ENCODE measurements at places on chromosomes 6 and 20.

GRCh38 chr6:118632359-118632758 lies 19.0 kb downstream of the CEP85L start:
- DNase-seq: no peak

DNA sequence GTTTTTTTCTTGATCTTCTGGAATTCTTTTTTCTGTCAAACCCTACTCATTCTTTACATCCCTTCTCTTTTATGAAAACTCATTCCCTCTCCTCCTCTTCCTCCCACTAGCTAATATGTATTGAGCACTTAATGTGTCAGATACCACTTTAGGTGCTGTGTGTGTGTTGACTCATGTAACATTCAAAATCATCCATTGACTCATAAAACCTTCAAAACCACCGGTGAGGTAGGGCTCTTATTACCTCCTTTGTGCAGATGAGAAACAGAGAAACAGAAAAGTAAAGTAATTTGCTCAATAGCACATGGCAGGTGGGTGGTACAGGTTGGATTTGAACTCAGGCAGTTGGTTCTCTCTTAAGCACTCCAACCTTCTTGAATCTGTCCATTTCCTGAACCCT lies 136.3 kb upstream of the NEDD9 start:
- no peak for DNase-seq

DNA sequence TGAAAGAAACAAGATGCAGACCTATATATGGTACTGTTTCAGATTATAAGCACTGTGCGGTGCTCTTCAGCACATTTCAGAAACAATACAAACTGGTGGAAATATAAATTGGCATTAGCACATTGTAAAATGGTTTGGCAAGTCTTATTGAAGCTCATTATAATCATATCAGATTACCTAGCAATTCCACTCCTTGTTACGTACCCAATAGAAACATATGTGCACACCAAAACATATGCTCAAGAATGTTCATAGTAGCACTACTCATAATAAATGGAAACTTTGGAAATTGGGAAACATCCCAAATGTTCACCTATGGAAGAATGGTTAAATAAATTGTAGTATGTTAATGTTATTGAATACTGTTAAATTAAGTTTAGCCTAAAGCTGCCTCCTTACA lies 54.9 kb upstream of the PLEKHG1 start:
- DNase-seq: no peak

- DNase-seq: peak; percentile 72
Observed at GRCh38 chr6:132391391-132392269, 9.6 kb downstream of the MOXD1 start.

DNA sequence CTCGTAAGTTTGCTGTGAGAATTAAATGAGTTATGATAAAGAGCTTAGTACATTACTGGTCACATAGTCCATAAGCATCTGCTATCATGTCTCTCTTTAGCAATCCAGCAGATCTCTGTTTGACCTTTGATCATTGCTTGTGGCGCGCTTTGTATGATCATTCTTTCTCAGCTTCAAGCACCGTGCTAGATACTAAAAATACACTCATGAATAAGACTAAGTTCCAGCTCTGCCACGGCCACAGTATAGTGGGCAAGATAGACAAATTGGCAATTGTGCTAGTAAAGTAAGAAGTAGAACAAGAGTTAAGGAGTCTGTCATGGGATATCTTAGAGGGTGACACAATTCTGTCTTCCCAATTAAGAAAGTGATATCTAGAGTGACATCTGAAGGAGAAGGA lies 75.2 kb upstream of the ADGRF1 start:
- no peak for DNase-seq

GRCh38 chr20:9279918-9280401 lies 211.1 kb downstream of the PLCB4 start:
- DNase-seq: no peak

DNA sequence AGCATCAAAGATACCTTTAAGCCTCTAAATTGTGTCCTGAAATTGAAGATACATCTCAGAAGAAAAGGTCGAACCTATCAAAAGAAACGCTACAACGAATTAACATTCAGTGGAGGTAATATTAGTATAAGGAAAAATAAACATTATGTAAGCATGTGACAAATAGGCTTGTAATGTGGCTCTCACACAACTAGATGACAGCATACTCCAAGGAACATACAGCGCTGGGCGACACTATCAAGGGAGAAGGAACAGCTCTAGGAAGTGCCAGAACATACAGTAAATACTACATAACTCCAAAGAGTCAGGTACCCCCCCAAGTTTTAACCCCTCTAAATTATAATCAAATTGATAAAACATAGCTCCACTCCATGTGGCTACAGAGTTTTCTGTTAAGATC lies 103.5 kb downstream of the LAMP5 start:
- peak; percentile 27 for DNase-seq

- DNase-seq: no peak
Observed at GRCh38 chr6:24755279-24755678, 19.5 kb upstream of the GMNN start.

DNA sequence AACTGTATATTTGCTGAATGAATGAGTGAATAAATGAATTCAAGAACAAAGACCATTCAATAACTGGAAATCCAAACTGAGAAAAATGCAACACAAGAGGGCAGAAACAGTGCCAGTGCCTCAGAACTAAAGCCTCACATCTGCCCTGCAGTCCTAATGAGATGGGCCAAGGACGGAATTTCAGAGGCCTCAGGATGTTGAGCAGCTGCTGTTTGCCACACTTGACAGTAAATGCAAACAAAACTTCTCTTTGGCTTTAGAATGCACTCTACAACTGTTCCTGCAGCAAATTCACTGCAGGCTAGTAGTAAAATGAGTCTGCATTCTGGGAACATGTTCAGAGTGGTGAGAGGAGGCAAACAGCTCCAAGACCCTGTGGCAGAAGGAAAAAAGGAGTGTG lies 177.6 kb upstream of the LRFN2 start:
- no peak for DNase-seq

DNA sequence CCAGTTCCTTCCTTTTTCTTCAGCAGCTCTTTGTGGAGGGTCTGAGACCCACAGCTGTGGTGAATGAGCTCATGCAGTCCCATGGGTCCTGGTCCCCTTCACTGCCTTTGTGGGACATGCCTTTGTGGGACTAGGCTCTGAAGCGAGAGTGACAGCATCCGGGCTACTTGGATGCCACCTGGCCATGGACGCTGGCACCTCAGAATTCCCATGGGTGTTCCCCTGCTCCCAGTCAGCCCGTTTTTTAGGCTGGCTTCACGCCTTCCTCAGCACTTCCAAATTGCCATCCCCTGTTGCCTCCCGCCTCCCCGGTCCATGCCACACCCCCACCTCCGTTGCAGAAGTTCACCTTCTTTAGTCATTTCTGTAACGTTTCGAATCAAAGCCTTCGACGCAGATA lies 45.1 kb downstream of the RAMACL start:
- no peak for DNase-seq

- no peak for DNase-seq
Observed at GRCh38 chr20:51489611-51490010, 52.9 kb downstream of the NFATC2 start.

GRCh38 chr20:59153355-59153681 lies 10.3 kb upstream of the ZNF831 start:
- DNase-seq: no peak

DNA sequence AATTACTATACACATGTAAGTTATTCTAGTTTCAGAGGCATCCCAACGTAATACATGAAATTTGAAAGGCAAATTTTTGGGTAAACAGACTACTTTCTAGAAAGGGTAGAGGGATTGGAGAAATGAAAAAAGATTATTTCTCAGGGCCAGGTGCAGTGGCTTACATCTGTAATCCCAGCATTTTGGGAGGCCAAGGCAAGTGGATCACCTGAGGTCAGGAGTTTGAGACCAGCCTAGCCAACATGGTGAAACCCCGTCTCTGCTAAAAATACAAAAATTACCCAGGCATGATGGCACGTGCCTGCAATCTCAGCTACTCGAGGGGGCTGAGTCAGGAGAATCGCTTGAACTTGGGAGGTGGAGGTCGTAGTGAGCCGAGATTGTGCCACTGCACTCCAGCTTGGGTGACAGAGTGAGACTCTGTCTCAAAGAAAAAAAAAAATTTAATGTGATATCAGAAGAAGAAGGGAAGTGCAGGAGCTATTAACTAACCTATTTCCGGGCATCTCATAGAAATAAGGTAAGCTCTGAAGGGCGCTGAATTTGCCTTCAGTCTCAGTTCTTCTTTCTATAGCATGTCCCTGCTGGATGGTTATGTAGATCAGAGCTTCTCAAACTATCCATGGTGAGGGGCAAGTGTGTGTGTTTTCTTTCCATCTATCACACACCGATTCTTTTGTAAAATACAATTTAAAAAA lies 100.3 kb upstream of the MTHFD1L start:
- DNase-seq: no peak

GRCh38 chr6:37850260-37850659 lies 30.7 kb downstream of the ZFAND3 start:
- DNase-seq: no peak

DNA sequence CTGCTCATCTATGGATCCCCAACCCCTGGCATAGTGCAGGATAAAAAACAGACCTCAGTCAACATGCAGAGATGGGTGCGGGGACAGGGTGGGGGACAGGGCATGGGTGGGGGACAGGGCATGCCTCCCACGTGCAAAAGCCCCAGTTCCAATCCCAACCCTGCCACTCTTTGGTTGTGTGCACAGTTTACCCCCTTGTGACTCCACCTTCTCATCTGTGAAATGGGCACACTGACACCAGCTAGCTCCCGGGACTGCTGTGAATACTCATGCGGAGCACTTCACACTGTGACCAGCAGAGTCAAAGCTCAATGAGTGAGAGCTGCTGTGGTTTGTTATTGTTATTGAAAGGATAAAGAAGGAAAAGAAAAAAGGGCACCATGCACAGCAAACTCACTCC lies 69.3 kb downstream of the NFATC2 start:
- no peak for DNase-seq

DNA sequence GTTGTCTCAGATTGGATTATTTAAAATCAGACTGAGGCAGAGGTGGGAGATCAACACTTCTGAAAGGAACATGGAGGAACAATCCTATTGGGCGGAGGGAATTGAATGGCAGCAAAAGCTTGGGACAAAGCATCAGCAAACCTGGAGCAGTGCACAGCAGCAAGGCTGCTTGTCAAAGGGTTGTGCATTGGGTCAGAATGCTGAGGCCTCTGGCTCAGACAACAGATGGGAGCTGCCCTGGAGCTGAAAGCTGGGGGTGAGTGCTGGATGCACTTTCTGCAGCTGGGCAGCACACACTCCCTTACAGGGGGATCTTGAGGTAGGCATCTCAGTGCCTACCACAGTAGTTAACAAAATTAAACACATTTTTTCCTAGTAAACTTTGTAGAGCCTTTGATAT lies 634.4 kb upstream of the MMS22L start:
- DNase-seq: no peak

DNA sequence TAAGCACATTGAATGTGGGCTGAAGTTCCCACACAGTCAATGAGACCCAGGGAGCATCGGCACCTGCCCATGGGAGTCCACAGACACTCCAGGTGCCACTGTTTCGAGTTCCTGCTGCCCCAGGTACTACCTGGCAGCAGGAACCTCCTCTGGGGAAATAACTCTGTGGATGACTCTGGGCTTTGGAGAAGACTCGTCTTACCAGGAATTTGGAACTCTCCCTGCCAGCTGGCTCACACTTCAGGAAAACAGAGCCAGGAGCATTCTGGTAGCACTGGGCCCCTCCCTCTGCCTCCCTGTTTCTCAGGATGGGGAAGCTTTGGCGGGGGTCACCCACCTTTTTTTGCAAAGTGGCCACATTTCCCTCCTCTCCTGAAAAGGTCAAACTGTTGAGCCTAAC lies 69.5 kb upstream of the MC3R start:
- DNase-seq: no peak

DNA sequence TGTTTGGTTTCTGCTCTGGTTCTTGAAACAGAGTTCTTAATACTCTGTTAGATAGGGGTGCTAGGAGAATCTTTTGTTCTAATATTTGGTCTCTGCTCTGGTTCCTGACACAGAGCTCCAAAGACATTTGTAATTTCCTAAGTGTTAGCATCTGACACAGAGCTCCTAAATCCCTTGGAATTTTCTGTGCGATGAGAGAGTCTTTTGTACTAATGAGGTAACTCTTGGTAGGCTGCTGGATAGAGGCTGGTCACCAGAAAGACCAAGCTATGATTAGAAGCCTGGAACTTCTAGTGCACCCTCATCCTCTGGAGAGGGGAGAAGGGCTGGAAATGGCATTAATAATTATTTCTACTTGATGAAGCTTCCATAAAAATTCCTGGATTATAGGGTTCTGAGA lies 7.7 kb upstream of the CD109 start:
- no peak for DNase-seq

DNA sequence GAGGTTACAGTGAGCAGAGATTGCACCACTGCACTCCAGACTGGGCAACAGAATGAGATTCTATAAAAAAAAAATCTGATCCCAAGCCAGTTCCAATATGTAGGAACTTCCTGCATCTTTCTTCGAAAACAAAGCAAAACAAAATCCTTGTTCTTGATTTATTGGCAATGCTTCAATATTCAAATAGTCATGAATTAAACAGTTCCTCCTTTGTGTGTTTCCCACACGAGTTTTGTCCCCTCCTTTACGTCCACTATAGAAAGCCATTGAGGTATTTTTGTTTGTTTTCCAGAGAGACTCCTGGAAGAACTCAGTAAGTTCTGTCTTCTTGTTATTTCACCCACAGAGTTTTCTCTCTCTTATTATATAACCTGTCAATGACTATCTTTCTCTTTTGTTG lies 7.6 kb downstream of the BTN1A1 start:
- DNase-seq: no peak

- no peak for DNase-seq
Observed at GRCh38 chr20:57611586-57612311, 8.5 kb downstream of the ZBP1 start.

DNA sequence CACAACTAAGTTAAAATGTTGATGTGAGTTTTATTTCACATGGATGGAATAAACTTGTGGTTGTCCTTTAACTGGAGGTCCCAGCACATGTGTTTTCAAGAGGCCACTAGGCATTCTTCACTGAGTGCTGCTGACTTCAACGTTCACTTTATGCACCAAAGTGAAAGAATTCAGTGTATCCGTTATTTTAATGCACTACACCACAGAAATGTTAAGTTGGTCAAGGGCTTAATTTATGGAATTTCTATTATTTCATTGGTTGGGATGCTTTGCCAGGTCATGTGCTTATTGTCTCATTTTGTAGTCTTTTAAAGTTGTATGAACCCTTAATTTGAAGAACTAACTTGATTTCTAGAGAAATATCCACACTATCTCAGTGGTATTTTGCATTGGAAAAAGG lies 106.4 kb downstream of the PPP1R14C start:
- no peak for DNase-seq

DNA sequence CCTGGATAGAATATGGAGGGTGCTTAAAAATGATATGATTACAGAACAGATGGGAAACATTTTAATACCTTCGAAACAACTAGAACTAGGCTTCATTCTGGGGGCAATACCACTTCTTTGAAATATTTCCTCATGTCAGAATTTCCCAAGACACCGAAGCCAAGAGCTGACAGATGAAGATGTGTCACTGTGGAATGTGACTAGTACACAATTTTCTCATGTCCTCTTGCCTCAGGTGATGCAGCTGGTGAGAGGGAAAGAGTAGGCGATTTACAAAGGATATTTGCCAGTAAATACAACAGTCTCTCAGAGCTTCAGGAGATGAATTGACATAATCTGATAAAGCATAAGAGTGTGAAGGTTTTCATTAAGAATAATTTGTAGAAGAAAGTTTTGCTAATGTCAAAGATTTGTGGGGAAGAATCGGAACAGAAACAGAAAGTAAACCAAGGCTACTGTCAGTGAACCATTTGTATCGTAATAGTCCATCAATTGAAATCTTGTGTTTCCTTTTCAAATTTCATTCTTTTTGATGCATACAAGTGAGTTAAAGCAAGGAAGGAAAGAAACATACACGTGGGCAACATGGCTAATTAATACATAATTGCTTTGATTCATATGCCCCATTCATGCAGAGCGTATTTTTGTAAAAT lies 164.7 kb upstream of the CCN2 start:
- peak; percentile 43 for DNase-seq

GRCh38 chr6:29112135-29112534 lies 4.3 kb downstream of the OR2J3 start:
- no peak for DNase-seq

Data from fibroblast of the aortic adventitia (primary cell).